Activated naive CD4-positive, alpha-beta T cell treated with anti-CD3 and anti-CD28 coated beads, Interleukin-2, amount 10 ng/mL, durations not matched to agents 7 days and 5 days (primary cell): ENCODE measurements at places on chromosomes 4 and X.

- H3K27ac ChIP-seq: no peak overlapping the region
- peak; percentile 26 for DNase-seq
- H3K36me3 ChIP-seq: peaks cover 8% of the 10 kb centered on the region
- no peaks in the 10 kb centered on the region for H3K27me3 ChIP-seq
- H3K4me3 ChIP-seq: no peak overlapping the region
Measured at GRCh38 chr4:38752941-38753806, 29.6 kb downstream of the TLR10 start.

- H3K4me1 ChIP-seq: peaks cover 43% of the 10 kb centered on the region
- peaks cover 11% of the 10 kb centered on the region for H3K36me3 ChIP-seq
- DNase-seq: no peak
- H3K27me3 ChIP-seq: no peaks in the 10 kb centered on the region
Measured at GRCh38 chrX:123728016-123728415, 4.8 kb downstream of the THOC2 start.

DNA sequence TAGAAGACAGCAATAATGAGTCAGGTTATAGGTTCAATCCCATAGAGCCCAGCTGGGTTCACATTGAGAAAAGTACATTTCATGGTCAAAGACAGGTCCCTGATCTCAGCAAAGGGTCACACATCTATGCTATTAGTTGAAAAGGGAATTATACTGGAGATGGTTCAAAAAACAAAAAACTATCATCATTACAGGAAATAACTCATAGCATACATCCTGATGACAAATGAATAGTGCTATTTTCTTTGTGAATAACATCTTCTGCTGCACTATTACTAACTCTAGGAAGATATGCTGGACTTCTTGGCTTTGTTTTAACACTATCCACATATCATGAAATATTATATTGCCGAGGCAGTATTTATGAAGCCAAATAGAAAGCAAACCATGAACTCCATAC lies 202.5 kb upstream of the MAB21L2 start:
- H3K4me3 ChIP-seq: no peak overlapping the region
- no peak for DNase-seq
- no peaks in the 10 kb centered on the region for H3K27me3 ChIP-seq
- no peaks in the 10 kb centered on the region for H3K4me1 ChIP-seq
- no peak overlapping the region for H3K27ac ChIP-seq
- no peaks in the 10 kb centered on the region for H3K36me3 ChIP-seq

DNA sequence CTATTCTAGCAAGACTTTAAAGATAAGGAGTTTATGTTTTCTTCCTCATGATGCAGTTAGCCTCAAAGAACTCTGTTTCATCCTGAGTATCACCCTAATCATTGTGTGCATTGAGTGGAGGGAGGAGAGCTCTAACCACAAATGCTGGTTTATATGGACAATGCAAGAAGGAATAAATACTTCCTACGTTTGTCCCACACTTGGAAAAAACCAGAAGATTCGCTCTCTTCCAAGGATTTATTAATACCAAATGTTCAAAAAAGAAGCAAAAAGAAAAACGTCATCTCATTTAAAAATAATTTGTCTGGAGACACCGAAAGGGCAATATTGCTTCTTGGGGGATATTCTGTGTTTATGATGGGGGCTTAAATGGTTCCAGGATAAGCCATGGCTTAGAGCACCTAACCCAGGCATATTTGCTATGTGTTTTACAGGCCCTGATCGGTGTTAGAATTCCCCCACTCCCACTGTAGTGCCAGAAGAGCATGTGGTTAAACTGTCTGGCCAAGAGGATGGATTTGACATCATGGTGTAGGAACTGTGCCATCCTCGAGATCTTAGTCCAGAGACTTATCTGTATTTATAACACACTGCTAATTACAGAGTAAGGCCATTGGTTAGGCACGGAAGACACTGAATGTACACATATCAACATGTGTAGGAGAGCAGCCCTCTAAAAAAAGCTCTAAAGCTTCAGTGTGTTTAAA lies 227.2 kb downstream of the ANK2 start:
- peaks cover 4% of the 10 kb centered on the region for H3K27me3 ChIP-seq
- no peak overlapping the region for H3K27ac ChIP-seq
- H3K4me3 ChIP-seq: no peak overlapping the region
- no peak for DNase-seq
- H3K36me3 ChIP-seq: no peaks in the 10 kb centered on the region
- no peaks in the 10 kb centered on the region for H3K4me1 ChIP-seq

- peaks cover 26% of the 10 kb centered on the region for H3K36me3 ChIP-seq
- no peaks in the 10 kb centered on the region for H3K27me3 ChIP-seq
- peak overlapping the region; percentile 85 for H3K4me3 ChIP-seq
- H3K27ac ChIP-seq: peak overlapping the region; percentile 97
- H3K4me1 ChIP-seq: peaks cover 50% of the 10 kb centered on the region
Measured at GRCh38 chr4:145177511-145177905, 2.9 kb downstream of the OTUD4 start.

- no peak overlapping the region for H3K4me3 ChIP-seq
- no peaks in the 10 kb centered on the region for H3K27me3 ChIP-seq
- peaks cover 4% of the 10 kb centered on the region for H3K4me1 ChIP-seq
- peak; percentile 81 for DNase-seq
- no peak overlapping the region for H3K27ac ChIP-seq
- no peaks in the 10 kb centered on the region for H3K36me3 ChIP-seq
Measured at GRCh38 chr4:52911684-52912294, 49.7 kb downstream of the RASL11B start.

GRCh38 chr4:2996415-2996814 lies 33.0 kb downstream of the GRK4 start:
- H3K27me3 ChIP-seq: peaks cover 22% of the 10 kb centered on the region
- DNase-seq: no peak
- H3K36me3 ChIP-seq: no peaks in the 10 kb centered on the region

DNA sequence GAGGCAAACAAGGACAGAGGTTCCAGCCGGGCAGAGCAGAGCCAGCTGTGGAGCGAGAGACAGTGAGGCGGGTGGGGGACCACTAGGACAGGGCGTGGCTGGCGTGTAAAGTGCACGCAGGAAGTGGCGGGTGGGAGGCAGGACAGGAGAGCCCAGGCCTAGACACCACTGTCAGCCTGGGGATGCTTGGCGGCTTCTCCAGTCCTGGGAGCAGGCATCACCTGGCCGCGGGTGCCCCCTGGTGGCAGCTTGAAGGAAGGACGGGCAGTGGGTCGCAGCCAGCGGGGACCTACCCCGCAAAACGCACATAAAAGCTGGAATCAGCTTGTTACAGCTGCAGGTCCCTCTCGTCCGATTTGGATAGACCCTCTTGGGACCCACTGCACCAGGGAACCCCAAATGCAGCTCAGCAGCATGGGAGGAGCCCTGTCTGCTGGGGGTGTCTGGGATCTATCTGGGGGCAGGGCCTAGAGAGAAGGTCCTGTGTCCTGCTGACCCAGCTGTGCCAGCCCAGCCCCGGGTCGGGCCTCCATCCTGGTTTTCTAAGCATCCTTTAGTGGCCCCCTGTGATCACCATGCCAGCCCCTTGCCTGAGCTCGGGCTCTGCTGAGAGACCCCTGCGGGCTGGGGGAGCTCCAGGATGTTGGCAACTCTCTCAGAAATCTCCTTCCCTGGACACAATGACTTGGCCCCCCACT lies 57.7 kb downstream of the WFS1 start:
- peak; percentile 84 for DNase-seq
- peaks cover 10% of the 10 kb centered on the region for H3K4me1 ChIP-seq
- no peaks in the 10 kb centered on the region for H3K36me3 ChIP-seq
- H3K27me3 ChIP-seq: peaks cover 66% of the 10 kb centered on the region
- no peak overlapping the region for H3K4me3 ChIP-seq

DNA sequence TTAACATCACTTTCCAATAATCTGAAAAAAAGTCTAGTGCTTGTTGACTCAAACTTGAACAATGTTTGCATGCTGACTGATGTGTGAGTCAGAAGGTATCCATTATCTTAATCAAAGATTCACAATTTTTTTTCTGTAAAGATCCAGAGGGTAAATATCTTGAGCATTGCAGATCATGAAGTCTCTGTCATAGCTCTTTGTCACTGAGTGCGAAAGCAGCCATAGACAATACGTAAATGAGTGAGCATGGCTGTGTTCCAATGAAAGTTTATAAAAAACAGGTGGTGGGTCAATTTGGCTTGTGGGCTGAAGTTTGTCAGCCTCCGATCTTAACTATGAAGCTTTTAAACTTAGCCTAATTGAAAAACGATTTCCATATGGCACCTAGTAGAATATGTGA lies 37.7 kb downstream of the NHS start:
- no peaks in the 10 kb centered on the region for H3K27me3 ChIP-seq
- H3K4me3 ChIP-seq: no peak overlapping the region
- H3K36me3 ChIP-seq: no peaks in the 10 kb centered on the region
- no peak for DNase-seq
- no peaks in the 10 kb centered on the region for H3K4me1 ChIP-seq

- no peaks in the 10 kb centered on the region for H3K27me3 ChIP-seq
- no peak overlapping the region for H3K27ac ChIP-seq
Measured at GRCh38 chr4:138555584-138555983, 313.4 kb upstream of the SLC7A11 start.

DNA sequence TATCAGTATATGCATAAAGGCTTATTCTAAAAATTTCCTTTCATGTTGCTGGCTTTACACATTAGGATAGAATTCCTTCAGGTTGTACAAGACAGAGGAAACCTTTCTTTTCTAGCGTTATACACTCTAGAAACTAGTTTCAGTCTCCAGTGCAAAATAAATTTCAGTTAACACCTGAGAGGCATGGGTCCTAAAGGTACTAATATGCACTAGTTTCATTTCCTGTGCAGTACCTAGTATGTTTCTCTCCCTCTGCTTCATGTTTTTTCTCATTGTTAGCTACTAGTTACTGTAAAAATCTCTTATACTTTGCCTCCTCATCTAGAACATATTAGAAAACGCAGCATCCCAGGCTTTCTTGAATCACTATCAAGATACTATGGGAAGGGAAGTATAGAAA lies 54.0 kb downstream of the SNX25 start:
- no peak overlapping the region for H3K27ac ChIP-seq
- H3K27me3 ChIP-seq: no peaks in the 10 kb centered on the region
- peaks cover 24% of the 10 kb centered on the region for H3K36me3 ChIP-seq
- no peak for DNase-seq
- H3K4me3 ChIP-seq: no peak overlapping the region

DNA sequence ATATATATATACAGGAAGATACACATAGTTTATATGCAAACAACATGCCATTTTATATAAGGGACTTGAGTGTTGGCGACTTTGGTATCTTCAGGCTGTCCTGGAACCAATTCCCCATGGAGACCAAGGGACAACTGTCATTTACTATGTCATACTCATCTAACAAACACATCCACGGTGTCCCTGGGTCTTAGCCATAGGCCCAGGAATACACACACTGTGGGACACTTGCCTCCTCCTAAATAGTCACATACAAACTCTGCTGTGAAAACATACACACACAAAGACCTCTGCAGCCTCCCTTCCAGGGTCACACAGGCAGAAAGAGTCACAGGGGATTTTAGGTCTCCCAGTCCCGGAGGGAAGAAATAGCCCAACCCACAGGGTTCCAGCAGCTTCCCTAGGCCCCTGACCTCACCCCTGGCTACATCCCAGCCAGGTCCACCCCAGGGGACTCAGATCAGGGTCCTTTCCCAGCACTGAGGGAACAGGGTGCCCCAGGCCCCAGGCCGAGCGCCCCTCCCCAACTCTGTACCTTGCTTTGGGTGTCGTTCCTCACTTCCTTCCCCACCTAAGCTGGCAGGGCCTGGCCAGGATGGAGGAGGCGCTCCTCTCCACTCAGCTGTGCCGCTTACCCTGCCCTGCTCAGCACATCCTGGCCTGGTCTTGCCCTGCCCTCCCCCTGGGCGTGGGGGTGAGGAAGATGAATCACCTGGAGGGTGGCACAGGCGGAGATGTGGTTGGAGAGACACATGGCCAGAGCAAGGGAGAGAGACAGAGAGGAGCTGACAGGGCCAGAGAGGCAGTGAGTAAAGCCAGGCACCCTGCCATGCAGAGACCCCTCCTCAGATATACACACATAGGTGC lies 21.8 kb downstream of the FGD1 start:
- no peak overlapping the region for H3K4me3 ChIP-seq
- DNase-seq: no peak
- H3K27ac ChIP-seq: no peak overlapping the region
- peaks cover 5% of the 10 kb centered on the region for H3K27me3 ChIP-seq

- no peaks in the 10 kb centered on the region for H3K36me3 ChIP-seq
- H3K27ac ChIP-seq: no peak overlapping the region
- DNase-seq: no peak
- no peaks in the 10 kb centered on the region for H3K4me1 ChIP-seq
- peaks cover 10% of the 10 kb centered on the region for H3K27me3 ChIP-seq
Measured at GRCh38 chrX:135114392-135114791, 5.9 kb downstream of the ETDB start.

- H3K4me3 ChIP-seq: no peak overlapping the region
- H3K36me3 ChIP-seq: peaks cover 52% of the 10 kb centered on the region
- no peak overlapping the region for H3K27ac ChIP-seq
- no peaks in the 10 kb centered on the region for H3K27me3 ChIP-seq
Measured at GRCh38 chr4:80062527-80062926, 10.5 kb downstream of the ANTXR2 start.

- no peaks in the 10 kb centered on the region for H3K4me1 ChIP-seq
- no peak overlapping the region for H3K4me3 ChIP-seq
- no peak for DNase-seq
- no peak overlapping the region for H3K27ac ChIP-seq
Measured at GRCh38 chr4:73839071-73839470, 2.6 kb downstream of the CXCL6 start.

GRCh38 chr4:122997463-122998101 lies 75.2 kb upstream of the NUDT6 start:
- no peak overlapping the region for H3K27ac ChIP-seq
- DNase-seq: no peak
- no peak overlapping the region for H3K4me3 ChIP-seq
- H3K27me3 ChIP-seq: no peaks in the 10 kb centered on the region
- H3K36me3 ChIP-seq: peaks cover 18% of the 10 kb centered on the region

- peaks cover 45% of the 10 kb centered on the region for H3K4me1 ChIP-seq
- DNase-seq: no peak
- peak overlapping the region; percentile 89 for H3K4me3 ChIP-seq
- peaks cover 4% of the 10 kb centered on the region for H3K27me3 ChIP-seq
- H3K36me3 ChIP-seq: peaks cover 23% of the 10 kb centered on the region
- peak overlapping the region; percentile 94 for H3K27ac ChIP-seq
Measured at GRCh38 chr4:55395218-55395528, 584 bp upstream of the TMEM165 start.

- no peak overlapping the region for H3K4me3 ChIP-seq
- H3K27ac ChIP-seq: no peak overlapping the region
- H3K36me3 ChIP-seq: no peaks in the 10 kb centered on the region
Measured at GRCh38 chr4:119105605-119106004, 30.0 kb upstream of the MYOZ2 start.

DNA sequence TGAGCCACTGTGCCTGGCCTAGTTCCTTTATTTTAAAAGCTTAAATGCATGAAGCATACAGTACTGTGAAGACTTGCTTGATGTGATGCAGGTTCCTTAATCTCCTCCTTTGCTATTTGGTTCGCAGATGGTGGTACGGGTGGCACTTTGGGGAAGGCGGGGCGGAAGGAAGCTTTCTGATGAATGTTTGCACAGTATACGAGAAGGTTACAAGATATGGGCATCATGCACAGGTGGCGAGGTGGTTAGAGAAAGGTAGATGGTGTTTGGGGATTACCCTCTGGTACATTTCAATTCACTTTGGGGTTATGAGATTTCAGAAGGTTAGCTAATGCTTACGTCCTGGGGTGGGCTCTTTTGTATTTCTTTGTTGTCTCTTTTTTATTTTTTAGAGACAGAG lies 17.2 kb downstream of the RHOH start:
- H3K36me3 ChIP-seq: peaks cover 88% of the 10 kb centered on the region
- no peaks in the 10 kb centered on the region for H3K27me3 ChIP-seq
- H3K4me3 ChIP-seq: peak overlapping the region; percentile 52
- peak; percentile 57 for DNase-seq
